ENCODE measurements at places on chromosomes 3 and 15.

GRCh38 chr3:153704115-153704514 is 417.1 kb upstream of the ARHGEF26 start:
- DNase-seq = no peak

DNA sequence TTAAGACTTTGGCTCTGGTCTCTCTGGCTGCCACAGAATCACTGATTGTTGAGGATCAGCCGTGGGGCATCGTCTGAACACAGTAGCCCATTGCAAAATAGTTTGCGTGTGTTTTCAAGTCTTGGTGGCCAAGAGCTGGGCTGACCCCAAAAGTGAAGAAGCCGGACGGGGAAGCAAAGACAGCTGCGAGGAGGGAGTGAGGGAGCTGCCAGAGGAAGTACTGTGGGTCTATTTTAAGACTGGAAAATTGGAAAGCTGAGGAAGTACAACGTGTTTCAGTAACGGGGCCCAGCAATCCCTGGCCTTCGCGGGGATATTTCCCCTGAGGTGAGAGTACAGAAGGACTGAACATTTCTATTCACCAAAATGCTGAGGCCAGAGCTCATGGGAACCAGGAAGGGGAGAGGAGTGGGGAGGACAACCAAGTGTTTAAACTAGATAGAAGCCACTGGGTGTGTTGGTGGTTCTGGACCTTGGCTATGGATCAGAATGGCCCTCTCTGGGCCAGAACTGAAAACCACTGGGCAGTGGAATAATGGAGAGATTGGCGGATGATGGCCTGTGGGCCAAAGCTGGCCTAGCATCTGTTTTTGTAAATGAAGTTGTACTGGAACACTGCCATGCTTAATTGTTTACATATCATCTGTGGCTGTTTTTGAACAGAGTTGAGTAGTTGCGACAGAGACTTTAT is 34.1 kb upstream of the LIMD1 start:
- no peak for DNase-seq

DNA sequence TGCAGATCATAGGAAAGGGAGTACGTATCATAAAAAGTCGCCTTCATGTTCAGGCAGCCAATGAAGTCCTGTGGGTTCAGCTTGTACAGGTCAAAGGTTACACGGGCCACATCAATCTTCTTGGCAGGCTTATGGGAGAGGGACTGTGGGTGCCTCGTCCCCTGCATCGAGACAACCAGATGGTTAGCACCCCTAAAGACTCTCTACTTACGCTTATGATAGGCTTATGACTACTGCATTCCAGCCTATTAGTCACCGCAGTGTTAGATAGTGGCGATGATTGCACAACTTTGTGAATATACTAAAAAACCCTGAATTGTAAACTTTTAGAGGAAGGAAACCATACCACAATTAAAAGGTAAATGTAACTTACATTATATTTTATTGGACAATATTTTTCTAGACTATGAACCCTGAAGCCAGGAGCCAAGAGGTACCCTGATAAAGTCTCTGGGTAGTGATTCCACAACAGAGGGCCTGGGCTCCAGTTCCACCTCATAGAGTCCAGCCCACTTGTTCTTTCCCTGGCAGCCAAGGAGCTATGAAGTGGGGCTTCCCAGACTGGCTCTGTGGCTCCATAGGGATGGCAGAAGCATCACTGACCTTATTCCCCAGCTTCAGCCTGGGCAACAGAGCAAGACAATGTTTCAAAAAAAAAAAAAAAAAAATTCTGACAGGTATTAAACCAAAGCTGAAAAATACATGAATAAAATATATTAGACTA is 2.5 kb upstream of the FANCD2 start:
- DNase-seq = no peak

DNA sequence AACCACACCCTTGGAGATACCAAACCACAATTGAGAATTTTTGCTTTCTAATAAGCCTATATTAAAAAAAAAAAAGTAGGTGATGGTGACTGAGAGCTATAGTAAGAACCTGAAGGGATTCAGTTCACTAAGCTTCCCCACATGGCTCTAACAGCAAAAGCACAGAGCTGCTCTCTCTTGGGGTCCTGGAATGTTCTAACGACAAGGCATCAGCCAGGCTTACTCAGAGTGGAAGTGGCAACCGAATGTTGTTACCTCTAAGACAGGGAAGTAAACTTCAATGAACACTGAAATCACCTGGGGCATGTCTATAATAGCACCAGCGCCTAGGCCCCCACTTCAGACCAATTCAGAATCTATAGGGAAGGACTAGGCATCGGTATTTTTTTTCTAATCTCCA is 397.7 kb downstream of the MAGI1 start:
- DNase-seq = no peak

DNA sequence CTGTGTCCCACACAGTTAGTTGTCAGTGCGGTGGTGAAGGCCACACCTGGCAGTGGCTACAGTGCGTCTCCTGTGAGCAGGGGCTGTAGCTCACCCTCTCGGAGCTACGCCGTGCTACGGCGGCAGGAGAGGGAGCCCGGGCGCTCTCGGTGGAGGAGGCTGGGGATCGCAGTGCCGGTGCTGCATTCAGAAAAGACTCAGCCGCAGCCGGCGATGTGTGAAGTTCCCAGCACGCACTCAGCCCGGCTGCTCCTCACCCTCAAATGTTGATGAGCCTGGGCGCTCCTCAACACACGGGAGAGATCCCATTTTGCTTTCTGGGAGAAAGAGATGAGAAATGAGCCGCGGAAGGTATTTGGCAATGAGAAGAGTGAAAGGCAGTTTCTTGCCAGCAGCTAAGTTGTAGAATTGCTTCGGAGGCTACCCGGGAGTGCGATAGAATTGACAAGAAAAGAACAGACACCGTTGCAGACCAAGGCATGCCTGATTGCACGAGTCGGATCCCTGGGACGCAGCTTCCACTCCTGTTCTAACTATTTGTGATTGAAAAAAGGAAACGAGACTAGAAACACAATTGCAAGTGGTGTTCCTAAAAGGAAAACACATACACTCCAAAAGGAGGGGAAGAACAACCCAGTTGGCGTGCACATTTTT is at the start of gene UNC13C:
Gene UNC13C (plus strand): TSS at position 189 of the 654 bp plus-strand sequence. CDS start 34,463 bp downstream, outside the sequence.
- no peak for DNase-seq

DNA sequence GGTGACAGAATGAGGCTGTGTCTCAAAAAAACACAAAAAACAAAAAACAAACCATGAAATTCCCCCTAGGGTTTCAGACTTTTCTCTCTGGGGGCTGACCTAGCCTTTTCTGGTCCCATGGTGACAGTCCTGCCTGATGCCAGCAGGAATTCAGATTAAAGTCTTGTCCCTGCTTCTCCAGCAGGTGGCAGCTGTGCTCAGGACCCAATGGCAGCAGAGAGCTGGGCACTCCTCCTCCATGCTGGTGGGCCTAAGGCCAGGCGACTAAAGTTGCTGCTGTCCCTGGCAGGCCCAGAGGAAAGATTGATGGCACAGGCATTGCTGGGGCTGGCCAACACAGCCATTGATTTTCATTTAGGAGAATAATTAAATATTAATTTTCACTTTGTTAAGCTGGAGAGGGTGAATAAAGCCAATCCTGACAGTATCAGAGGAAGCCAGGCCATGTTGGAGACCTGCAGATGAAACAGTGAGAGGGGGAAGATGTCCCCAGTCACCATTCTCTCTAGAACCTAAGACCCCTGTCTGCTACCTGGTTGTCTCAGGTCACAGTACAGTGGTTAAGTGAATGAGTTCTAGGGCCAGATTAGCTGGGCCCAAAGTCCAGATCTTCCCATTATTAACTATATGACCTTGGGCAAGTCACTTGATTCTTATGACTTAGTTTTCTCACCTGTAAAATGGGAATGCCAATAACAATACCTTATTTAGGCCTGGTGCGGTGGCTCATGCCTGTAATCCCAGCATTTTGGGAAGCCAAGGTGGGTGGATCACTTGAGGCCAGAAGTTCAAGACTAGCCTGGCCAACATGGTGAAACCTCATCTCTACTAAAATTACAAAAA is 7.1 kb downstream of the CELF6 start:
- peak; percentile 70 for DNase-seq

- no peak for DNase-seq
These were observed 306.4 kb upstream of the CNTN3 start for GRCh38 chr3:74920721-74921350.

DNA sequence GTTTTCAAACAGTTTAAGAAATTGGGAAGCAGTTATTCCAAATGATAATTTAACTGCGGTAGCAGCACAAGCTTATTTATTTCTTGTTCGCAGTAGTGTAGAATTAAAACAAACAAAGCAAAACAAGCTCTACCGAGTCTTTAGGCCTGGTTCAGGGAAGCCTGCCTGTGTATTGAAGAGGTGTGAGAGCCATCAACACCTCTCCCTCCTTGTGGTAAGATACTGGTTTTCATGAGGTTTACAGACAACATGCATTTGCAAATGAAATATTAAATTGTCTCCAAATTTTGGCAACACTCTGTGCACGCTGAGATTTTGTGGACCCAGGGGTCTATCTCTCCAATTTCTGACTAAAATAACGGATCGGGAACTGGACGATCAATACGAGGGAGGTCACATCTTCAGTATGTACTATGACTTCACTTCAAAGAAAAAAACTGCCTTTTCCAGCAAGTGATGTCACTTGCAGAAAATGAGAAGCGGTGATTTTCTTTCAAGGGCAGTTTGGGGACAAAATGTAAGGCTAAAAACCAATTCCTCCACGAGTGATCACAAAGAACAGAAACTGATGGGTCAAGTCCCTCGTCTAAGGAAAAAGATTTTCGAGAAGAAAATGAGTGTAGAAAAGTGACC is 721 bp downstream of the ATR start:
- no peak for DNase-seq

DNA sequence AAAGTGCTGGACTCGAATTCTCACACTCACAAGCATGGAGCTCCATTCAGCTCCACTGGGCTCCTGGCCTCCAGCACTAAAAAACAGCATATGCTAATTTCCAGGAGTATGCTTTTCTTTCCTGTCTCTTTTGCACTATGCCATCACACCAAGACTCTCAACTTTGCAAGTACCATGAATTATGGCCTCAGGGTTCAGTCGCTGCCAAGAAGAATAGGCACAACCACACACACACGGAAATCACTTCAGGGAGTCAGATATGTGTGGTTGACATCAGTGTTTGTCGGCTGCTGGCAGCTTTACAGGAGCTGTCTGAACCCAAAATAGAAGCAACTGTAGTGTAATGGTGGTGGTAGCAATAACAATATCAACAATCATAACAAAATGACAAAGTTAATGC is 305.0 kb upstream of the SLCO3A1 start:
- DNase-seq = no peak

DNA sequence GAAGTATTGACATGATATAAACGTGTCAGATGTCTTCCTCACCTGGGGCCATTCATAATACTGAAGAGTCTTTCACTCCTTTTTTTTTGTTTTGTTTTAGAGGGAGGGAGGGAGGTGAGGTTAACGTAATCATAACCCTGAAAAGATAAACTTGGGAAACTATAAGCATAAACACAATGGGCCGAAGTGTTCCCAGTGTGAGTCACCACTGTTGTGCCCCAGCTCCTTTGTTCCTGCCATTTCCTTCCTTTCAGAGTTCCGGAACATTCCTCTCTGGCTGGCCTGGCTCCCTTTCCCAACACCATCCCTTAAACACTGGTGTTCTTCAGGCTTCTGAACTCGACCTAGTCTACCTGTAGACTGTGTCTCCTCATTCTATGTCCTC is 18.6 kb downstream of the PLD1 start:
- no peak for DNase-seq

DNA sequence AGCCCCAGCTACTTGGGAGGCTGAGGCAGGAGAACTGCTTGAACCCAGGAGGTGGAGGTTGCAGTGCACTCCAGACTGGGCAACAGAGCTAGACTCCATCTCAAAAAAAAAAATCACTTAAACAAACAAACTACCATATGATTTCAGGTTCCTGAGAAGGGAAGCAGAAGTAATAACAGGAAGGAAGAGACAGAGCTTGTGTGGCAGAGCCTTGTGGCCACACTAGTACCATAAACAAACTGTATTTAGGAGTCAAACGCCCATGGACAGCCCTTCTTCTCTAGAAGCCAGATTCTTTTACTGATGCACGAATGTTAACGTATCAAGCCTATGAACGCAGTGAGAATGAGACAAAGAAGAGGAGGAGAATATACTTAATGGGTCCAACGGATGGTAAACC is 12.0 kb downstream of the MTMR10 start:
- DNase-seq = no peak

- no peak for DNase-seq
These were observed 6.3 kb downstream of the CDIN1 start for GRCh38 chr15:36585774-36586173.

GRCh38 chr3:39237027-39237426 is 42.8 kb downstream of the CX3CR1 start:
- no peak for DNase-seq

All from natural killer cell treated with Interleukin-12 subunit alpha and Interleukin-12 subunit beta and Interleukin-15 and Interleukin-18, amount 100 ng/mL, for 72 hours (primary cell).